ENCODE measurements at places on chromosomes 7 and 10. TPM values are rescaled to one million over a fixed set of nuclear protein-coding genes. Genes with fewer than 3 reads are reported as not detected.

Gene SAP25
- total RNA-seq = 7.0 TPM

Gene SFTPA2
- total RNA-seq = 3.4 TPM

Gene VTI1A
- 30.1 TPM for total RNA-seq

Gene ALDH18A1
- 121 TPM for total RNA-seq

Gene NKX1-2
- total RNA-seq = not detected

Gene C10orf90
- total RNA-seq = not detected

Gene SUN3
- not detected for total RNA-seq

Gene ITGB8
- 3.2 TPM for total RNA-seq

Gene TECPR1
- total RNA-seq = 16.8 TPM

Gene DEPP1
- 8.6 TPM for total RNA-seq

Gene HTRA1
- total RNA-seq = 0.11 TPM

Gene PRRT4
- total RNA-seq = not detected

Gene OR2A12
- total RNA-seq = not detected

Gene AKR1B15
- total RNA-seq = not detected

Gene APBB1IP
- total RNA-seq = 67.0 TPM

Gene RPA3
- total RNA-seq = 101 TPM

Gene EPHA1
- total RNA-seq = 0.21 TPM

Gene CPXM2
- 0.67 TPM for total RNA-seq

Gene CTAGE4
- 1.3 TPM for total RNA-seq

Gene NME8
- 0.51 TPM for total RNA-seq

Gene CAV2
- total RNA-seq = 1.8 TPM

Gene CD36
- 117 TPM for total RNA-seq

Gene TYW1B
- 4.3 TPM for total RNA-seq

Gene HIF1AN
- 32.2 TPM for total RNA-seq

Gene PNLIPRP3
- not detected for total RNA-seq
